NCI-H2107 (cell line): ENCODE measurements at places on chromosomes 7 and 10.

DNA sequence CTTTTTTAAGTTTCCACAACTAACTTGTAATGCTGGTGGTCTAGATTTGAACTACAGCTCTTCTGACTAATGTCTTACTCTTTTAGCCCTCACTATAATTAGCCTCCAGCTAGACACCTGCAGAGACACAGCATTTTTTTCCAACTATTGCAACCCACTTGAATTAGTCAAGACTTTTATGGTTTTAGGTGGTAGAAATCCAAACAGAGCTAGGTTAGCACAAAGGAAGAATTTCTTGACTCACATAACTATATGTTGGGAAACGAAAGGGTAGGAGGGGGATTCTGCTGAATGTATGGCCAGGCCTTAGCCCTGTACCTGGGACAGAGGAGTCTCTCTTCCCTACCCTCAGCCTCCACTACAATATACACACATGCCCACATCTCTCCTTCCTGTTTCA, 586.1 kb downstream of the INHBA start:
- DNase-seq: no peak

- no peak for DNase-seq
Observed at GRCh38 chr7:25779002-25779546, 372.9 kb upstream of the NFE2L3 start.

DNA sequence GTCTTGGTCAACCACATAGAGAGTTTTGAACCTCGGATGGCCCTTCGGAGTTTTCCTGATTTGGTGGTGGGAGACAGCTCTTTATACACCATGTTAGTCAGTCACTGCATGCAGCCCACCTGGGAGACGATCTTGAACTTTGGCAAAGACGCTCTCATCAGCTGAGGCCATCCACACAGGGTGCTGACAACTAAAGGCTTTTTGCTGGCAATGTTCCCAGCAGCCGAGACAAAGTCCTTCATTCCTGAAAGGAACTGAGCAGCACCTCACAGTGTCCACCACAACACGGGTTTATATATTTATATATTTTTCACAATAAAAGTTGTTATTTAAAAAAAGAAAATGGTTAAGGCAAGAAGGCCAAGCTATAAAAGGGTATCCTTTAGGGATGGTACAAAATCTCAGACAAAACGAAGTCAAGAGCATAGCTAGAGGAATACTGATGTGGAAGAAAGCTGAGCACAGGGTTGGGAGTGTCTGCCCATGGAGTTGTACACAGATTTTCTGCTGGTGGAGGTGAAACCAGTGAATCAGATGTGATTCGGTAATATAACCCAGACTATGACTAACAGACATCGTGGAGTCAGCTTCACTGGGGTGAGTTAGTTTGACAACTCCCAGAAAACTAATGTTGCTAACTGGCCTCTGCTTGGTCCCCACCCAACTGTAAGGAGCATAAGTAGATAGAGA, 27.4 kb upstream of the CAPZA2 start:
- no peak for DNase-seq

- no peak for DNase-seq
Observed at GRCh38 chr7:131325179-131325840, 2.4 kb upstream of the MKLN1 start.

DNA sequence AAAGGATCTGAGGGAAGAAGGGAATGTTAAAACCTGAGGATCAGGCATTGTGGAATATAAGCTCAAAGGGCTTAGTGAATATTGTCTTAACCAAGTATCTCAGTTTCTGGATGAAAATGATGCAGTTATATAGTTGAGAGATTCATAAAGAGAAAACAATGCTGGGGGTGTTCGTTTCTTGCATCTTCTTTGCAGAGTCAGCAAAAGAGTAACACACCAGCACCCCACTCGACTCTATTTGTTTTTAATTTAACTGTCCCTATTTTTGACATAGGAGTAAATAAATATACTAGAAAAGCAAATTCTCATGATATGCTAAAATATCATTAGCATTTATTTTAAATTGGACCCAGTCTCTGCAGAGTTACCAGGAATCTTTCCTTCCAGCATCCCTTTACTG, 7.6 kb upstream of the OIT3 start:
- DNase-seq: no peak

- no peak for DNase-seq
Observed at GRCh38 chr7:131504157-131504899, 52.1 kb downstream of the PODXL start.
